Upper lobe of right lung (tissue), 1 donor: ENCODE measurements at places on chromosomes 1 and 21. TPM values are rescaled to one million over a fixed set of nuclear protein-coding genes. Genes with fewer than 3 reads are reported as not detected.

Gene HSD3B1
- total RNA-seq: not detected

GRCh38 chr1:220151454-220151853, 57.5 kb downstream of the IARS2 start:
- no peak for DNase-seq

DNA sequence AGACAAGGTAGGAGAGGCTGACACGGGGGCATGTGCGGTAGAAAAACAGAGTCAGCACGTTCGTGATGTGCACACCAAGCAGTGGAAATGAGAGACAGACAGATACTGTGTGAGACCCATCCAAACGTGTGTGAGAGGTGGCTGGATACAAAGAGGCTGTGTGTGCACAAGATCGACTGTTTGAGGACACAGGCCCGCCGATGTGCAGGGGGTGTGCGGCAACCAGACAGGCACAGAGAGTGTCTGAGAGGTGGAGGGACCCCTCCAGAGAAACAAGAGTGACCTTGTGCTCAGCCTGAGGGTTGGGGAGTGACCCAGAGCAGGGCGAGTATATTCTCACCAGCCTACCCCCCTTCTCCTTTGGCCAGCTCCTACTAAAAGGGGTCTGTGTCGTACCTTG, 97.8 kb upstream of the IPO9 start:
- DNase-seq: no peak

- DNase-seq: no peak
Observed at GRCh38 chr1:40161888-40162397, 756 bp downstream of the RLF start.

GRCh38 chr1:8571200-8571984, 246.0 kb downstream of the RERE start:
- DNase-seq: no peak

- no peak for DNase-seq
Observed at GRCh38 chr1:226778657-226779058, 39.6 kb upstream of the ITPKB start.

DNA sequence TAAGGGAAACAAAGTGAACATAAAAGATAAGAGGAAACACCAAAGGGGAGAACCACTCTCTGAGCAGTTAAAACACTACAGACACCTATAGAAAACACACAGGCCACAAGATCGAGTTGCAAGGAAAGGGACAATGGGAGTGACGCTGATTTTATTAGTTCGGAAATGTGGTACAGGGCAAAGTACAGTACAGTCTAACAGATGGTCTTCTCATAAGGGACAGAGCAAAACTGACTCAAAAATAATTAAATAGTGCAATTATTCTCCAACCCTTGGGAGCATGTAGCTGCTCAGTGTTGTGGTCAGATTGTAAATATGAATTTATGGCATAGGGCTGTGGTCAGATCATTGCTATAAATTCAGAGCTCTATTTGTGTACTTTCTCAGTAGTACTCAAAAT, 352.0 kb downstream of the USH2A start:
- DNase-seq: no peak

DNA sequence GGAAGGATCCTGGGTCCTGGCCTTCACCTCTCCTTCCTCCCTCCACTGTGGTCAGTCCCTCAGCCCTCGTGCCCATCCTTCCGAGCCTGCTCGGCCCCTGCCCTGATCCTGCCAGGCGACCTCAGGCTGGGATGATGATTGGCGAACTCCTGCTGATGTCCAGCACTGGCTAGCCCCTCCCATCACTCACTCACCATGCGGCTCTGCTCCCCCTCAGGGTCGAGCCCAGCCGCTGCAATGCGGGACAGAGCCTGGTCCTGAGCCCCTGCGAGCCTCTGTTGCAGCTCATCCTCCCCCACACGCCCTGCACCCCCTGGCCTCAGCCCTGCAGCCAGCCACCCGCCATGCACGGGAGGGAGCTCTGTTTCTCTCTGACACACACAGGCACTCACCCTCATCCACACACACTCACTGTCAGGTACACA, 100.2 kb downstream of the DMRTB1 start:
- DNase-seq: peak; percentile 47

Gene OXCT2
- 0.43 TPM for total RNA-seq

GRCh38 chr1:32963746-32964460, 706 bp downstream of the RNF19B start:
- DNase-seq: peak; percentile 86

DNA sequence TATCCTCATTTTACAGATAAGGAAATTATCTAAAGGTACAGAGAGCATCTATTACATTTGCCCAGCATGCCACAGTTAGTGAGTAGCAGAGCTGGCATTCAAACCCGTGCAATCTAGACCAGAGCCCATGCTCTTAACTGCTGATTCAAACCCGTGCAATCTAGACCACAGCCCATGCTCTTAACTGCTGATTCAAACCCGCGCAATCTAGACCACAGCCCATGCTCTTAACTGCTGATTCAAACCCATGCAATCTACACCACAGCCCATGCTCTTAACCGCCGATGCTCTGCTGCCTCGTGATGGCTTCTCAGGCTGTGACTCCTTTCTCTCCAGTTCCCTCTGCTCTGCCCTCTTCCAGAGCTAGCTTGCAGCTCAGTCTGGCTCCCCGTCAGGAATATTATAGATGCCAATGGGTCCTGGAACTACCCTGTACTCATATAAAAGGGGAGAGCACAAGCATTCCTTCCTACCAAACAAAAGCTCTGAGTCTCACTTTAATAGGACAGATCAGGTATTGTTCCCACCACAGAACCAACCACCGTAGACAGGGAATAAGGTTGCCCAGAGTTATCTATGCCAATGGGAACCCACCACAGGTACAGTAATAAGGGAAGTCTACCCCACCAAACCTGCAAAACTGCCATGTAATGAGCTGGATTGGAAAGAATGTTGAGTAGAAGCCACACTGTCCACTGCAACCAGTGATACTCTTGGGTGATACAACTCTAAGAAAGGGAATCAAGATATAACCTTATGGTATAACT, 78.4 kb downstream of the SMYD3 start:
- no peak for DNase-seq

Gene GSTM1
- not detected for total RNA-seq

DNA sequence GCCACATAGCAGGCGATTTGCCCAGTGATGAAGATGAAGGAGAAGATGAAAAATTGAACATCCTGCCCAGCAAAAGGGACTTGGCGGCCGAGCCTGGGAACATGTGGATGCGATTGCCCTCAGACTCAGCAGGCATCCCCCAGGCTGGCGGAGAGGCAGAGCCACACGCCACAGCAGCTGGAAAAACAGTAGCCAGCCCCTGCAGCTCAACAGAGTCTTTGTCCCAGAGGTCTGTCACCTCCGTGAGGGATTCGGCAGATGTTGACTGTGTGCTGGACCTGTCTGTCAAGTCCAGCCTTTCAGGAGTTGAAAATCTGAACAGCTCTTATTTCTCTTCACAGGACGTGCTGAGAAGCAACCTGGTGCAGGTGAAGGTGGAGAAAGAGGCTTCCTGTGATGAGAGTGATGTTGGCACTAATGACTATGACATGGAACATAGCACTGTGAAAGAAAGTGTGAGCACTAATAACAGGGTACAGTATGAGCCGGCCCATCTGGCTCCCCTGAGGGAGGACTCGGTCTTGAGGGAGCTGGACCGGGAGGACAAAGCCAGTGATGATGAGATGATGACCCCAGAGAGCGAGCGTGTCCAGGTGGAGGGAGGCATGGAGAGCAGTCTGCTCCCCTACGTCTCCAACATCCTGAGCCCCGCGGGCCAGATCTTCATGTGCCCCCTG, 3.3 kb downstream of the ZBTB18 start:
- DNase-seq: no peak

DNA sequence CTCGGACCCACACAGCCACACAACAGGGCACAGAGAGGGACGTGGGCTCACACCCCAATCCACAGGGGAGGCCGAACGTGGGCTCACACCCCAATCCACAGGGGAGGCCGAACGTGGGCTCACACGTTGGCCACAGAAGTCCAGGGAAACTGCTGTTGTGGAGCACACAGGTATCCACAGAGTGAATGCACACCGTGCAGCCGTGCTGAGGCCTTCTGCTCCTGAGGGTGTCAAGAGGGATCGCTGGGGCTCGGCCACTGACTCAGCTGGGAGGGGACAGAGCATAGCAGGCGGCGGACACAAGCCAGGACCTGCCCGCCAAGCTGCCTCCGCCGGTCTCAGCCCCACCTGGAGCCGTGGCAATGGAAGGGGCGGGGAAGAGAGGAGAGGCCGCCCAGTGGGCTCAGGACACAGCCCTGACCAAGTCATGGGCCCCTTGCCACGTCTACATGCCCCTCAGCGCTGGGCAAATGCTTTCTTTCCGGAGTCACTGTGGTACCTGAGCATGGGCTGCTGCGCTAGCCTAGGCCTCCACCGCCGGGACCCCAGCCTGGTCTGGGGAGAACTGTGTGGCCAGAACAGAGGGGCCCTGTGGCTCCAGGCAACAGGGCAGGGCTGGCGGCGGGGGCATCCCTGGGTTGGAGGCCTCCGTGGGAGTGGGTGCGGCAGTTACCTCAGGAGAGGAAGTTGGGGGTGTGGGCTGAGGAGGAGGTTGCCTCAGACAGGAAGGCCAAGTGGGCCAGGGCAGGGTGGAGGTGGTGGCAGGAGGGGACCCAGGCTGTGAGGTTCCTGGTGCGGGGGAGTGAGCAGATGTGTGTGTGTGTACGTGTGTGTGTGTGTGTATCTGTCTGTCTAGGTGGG, 1.2 kb downstream of the SYTL1 start:
- peak; percentile 85 for DNase-seq

Gene ATP6V1G3
- not detected for total RNA-seq

GRCh38 chr1:218527737-218528136, 182.6 kb downstream of the TGFB2 start:
- no peak for DNase-seq

- no peak for DNase-seq
Observed at GRCh38 chr1:162983671-162984425, 85.3 kb upstream of the RGS4 start.

Gene EVI5
- 43.7 TPM for total RNA-seq

Gene IL23R
- total RNA-seq: 0.20 TPM

- DNase-seq: no peak
Observed at GRCh38 chr1:167094690-167095089, 815 bp downstream of the STYXL2 start.

Gene SYNC
- 16.9 TPM for total RNA-seq

DNA sequence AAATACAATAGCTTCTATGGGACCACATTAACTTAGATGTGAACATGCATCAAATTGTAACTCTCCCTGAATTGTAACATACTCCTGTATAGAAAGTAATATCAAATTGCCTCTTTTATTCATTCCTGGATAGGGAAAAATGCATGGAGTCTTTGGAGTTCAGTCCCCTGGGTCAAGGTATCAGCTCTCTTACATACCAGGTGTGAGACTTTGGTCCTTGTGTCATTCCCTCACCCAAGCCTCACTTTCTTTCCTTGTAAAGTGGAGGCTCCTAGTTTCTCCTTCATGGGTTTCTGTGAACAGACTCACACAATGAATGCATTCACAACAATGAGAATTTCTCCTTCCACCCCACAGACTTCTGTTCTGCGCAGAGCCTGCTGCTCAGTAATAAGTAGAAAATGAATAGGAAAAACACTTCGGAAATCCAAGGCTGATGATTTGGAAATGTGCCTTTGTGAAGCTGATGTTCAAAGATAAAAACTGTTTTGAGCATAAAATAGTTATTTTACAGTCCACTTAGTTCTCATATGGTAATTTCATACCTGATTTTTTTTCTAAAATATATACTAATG, 185.3 kb downstream of the AK5 start:
- DNase-seq: no peak

- DNase-seq: no peak
Observed at GRCh38 chr1:170133766-170134495, 11.8 kb upstream of the NTMT2 start.

DNA sequence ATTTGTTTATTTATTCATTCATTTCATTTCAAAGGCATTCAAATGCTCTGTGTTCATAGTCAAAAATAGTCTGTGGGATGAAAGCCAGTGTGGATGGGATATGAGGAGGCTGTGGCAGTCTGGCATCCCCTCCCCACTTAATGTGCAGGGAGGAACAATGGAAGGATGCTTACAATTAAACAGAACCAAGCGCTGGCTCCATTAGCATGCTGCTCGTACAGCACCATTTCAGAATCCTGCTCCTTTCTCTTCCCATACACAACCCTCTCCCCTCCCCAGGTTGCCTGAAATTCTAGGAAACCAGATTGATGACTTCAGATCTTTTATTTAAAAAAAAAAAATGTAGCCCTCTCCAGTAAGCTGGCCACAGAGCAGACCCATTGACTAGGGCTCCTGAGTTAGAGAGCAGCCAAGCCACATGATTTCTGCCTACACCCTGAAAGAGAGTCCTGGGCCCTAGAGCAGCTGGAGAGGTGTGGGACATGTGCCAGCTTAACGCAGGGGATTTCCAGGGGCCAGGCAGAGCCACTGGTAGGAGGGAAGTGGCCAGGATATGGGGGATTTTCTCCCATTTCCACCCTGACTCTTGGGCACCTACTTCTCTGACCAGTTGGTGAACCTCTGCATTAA, 205.2 kb downstream of the ASTN1 start:
- no peak for DNase-seq

Gene DDR2
- 44.6 TPM for total RNA-seq

GRCh38 chr1:23423415-23424292, 894 bp downstream of the TCEA3 start:
- peak; percentile 88 for DNase-seq

GRCh38 chr1:117656202-117656641, 50.4 kb downstream of the TENT5C start:
- DNase-seq: no peak

GRCh38 chr1:81757398-81758020, 43.2 kb upstream of the ADGRL2 start:
- DNase-seq: no peak

DNA sequence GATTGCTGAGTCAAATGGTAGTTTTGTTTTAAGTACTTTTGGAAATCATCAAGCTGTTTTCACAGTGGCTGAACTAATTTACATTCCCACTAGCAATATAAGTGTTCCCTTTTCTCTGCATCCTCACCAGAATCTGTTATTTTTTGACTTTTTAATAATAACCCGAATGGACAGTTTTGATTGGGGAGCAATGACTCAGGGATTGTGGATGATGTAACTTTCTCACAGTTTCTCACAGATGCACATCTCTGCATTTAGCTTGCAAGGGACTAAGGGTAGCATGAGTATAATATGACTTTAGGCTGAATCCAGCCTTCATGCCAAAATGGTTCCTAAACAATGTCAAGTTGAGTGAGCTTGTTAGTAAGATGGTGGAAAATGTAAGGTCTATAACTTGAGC, 90.2 kb downstream of the C4BPA start:
- DNase-seq: no peak

- peak; percentile 82 for DNase-seq
Observed at GRCh38 chr1:177256153-177257075, 85.7 kb downstream of the BRINP2 start.

Gene CELA2A
- not detected for total RNA-seq

GRCh38 chr1:37108596-37109188, 74.4 kb upstream of the GRIK3 start:
- DNase-seq: no peak

- no peak for DNase-seq
Observed at GRCh38 chr1:157952601-157953000, 40.8 kb upstream of the KIRREL1 start.

Gene FCRL2
- total RNA-seq: 0.20 TPM
